ENCODE measurements at places on chromosomes 6 and 20.

- H3K4me1 ChIP-seq, result no peaks in the 10 kb centered on the region
- H3K27me3 ChIP-seq, result no peaks in the 10 kb centered on the region
- DNase-seq, result no peak
- no peak overlapping the region for H3K4me3 ChIP-seq
Measured at GRCh38 chr6:56270812-56271441, 23.5 kb upstream of the COL21A1 start.

- H3K4me3 ChIP-seq, result no peak overlapping the region
- peaks cover 63% of the 10 kb centered on the region for H3K27me3 ChIP-seq
- no peaks in the 10 kb centered on the region for H3K4me1 ChIP-seq
- DNase-seq, result no peak
Measured at GRCh38 chr20:53447316-53447715, 146.3 kb downstream of the ZNF217 start.

DNA sequence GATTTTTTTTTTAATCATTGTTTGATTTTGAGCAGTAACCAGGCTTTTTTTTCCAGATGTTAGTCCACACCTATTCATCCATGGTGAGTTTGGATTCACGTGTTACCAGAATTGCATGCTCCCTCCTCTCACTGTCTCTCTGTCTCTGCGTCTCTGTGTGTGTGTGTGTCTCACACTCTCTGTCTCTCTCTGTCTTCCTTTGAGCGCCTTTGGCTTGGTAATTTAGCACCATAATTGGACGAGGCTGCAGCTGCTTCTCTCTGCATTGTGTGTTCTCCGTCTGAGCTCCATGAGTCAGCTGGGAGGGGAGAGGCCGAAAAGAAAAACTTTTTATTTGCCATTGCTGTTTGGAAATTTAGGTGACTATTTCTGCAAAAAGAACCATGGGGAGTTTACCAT lies 3.4 kb downstream of the TFAP2B start:
- no peak overlapping the region for H3K27ac ChIP-seq
- H3K4me1 ChIP-seq, result no peaks in the 10 kb centered on the region
- H3K4me3 ChIP-seq, result no peak overlapping the region

GRCh38 chr6:15017261-15017660 lies 228.6 kb upstream of the JARID2 start:
- H3K4me1 ChIP-seq, result peaks cover 9% of the 10 kb centered on the region
- no peaks in the 10 kb centered on the region for H3K36me3 ChIP-seq
- H3K27me3 ChIP-seq, result no peaks in the 10 kb centered on the region
- DNase-seq, result no peak

GRCh38 chr6:52371656-52372191 lies 9.8 kb downstream of the PAQR8 start:
- H3K27ac ChIP-seq, result no peak overlapping the region
- H3K4me1 ChIP-seq, result peaks cover 90% of the 10 kb centered on the region
- no peaks in the 10 kb centered on the region for H3K27me3 ChIP-seq
- no peak for DNase-seq

- H3K27me3 ChIP-seq, result peaks cover 11% of the 10 kb centered on the region
- H3K36me3 ChIP-seq, result no peaks in the 10 kb centered on the region
- no peak overlapping the region for H3K4me3 ChIP-seq
- H3K27ac ChIP-seq, result no peak overlapping the region
Measured at GRCh38 chr20:23147647-23147963, 61.5 kb upstream of the CD93 start.

DNA sequence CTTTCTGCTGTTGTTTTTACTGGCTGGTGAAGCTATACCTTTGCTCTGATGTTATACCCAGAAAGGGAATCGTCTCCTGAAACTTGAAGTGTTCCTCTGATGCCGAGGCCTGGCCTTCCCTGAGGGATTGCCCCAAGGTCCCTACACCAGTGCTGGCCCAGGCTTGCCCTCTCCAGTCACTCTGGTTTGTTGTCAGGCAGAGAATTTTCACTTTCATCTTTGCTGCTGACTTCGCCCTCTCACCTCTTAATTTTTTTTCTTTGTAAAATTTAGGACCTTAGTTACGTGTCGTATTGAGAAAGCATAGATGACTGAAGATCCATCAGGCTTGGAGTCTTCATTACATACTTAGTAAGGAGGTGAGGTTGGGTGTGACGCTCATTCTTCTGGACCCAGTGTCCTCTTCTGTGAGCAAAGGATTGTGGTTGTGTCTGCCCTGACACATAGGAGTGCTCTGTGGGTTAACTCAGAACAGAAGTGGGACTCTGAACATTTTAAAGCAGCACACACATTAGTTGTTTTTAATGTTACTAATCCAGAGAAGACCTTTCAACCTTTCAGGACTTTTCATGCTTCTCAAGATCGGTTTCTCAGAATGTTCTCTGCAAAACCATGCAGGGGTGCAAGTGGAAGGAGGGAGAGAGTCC lies 45.4 kb downstream of the TULP4 start:
- H3K36me3 ChIP-seq, result no peaks in the 10 kb centered on the region
- H3K4me1 ChIP-seq, result peaks cover 59% of the 10 kb centered on the region
- H3K27me3 ChIP-seq, result no peaks in the 10 kb centered on the region
- no peak for DNase-seq
- peak overlapping the region; percentile 33 for H3K27ac ChIP-seq

DNA sequence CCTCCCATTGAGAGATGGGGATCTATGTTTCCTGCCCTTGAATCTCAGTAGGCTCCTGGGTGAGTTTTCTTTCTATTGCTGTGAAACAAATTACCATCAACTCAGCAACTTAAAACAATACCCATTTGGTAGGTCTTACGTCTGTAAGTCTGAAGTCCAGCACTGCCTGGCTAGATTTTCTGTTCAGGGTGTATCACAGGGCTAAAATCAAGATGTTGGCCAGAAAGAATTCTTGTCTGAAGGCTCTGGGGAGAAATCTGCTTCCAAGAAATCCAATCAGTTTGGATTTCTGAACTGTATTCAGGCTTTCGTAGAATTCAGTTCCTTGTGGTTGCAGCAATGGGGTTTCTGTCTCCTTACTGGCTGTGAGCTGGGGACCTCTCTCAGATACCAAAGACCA lies 99.6 kb upstream of the SLC24A3 start:
- H3K27ac ChIP-seq, result no peak overlapping the region
- no peaks in the 10 kb centered on the region for H3K27me3 ChIP-seq
- no peaks in the 10 kb centered on the region for H3K4me1 ChIP-seq
- H3K36me3 ChIP-seq, result no peaks in the 10 kb centered on the region

GRCh38 chr6:10725044-10725443 lies 2.2 kb downstream of the TMEM14C start:
- peaks cover 6% of the 10 kb centered on the region for H3K27me3 ChIP-seq
- peaks cover 54% of the 10 kb centered on the region for H3K4me1 ChIP-seq
- H3K27ac ChIP-seq, result no peak overlapping the region
- DNase-seq, result no peak

GRCh38 chr20:40673442-40673841 lies 15.6 kb downstream of the MAFB start:
- H3K4me3 ChIP-seq, result no peak overlapping the region
- H3K4me1 ChIP-seq, result no peaks in the 10 kb centered on the region
- DNase-seq, result no peak
- no peak overlapping the region for H3K27ac ChIP-seq
- H3K36me3 ChIP-seq, result no peaks in the 10 kb centered on the region

DNA sequence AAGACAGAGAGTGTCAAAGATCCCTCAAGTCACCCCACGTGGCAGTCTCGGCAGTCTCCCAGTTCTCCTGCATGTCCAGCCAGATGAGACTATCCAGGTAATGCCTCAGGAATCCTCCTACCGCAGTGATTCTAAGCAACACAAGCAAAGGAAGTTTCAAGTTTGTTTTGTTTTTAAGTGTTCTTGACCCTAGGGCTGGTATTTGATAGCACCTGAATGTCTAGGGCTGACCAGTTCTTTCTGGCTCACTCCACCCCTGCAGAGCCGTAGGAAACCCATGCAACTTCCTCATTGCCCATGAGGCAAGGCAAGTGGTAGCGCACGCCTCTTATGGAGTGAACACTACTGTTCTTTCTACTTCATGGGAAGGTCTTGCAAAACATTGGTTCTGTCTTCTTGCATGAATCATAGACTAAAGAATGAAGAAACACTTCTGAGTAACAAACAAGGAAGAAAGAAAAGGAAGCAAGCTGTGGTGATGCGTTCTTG lies 24.8 kb upstream of the FOXQ1 start:
- H3K27me3 ChIP-seq, result peaks cover 75% of the 10 kb centered on the region
- no peaks in the 10 kb centered on the region for H3K4me1 ChIP-seq
- no peak for DNase-seq

DNA sequence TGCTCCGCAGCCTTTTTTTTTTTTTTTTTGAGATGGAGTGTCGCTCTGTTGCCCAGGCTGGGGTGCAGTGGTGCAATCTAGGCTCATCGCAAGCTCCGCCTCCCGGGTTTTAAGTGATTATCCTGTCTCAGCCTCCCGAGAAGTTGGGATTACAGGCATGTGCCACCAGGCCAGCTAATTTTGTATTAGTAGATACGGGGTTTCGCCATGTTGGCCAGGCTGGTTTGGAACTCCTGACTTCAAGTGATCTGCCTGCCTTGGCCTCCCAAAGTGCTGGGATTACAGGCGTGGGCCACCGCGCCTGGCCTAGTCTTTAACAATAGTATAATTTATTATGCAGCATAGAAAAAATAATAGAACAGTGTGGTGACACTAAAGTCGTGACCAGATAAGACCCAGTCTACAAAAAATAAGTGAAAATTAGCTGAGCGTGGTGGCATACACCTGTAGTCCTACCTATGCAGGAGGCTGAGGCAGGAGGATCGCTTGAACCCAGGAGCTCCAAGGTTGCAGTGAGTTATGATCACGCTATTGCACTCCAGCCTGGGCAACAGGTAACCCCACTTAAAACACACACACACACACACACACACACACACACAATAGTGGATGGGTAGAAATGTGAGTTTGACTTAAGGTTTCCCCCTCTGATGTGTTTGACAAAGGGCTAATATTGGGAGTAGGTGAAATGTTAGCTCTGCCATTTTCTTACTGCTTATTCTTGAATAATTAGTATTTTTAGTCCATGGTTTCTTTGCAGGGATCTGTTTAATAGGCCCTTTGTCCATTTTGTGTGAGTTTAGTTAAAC lies 6.5 kb downstream of the PIM1 start:
- no peak for DNase-seq
- H3K27me3 ChIP-seq, result no peaks in the 10 kb centered on the region
- peak overlapping the region; percentile 29 for H3K27ac ChIP-seq
- peaks cover 53% of the 10 kb centered on the region for H3K4me1 ChIP-seq
- no peak overlapping the region for H3K4me3 ChIP-seq
- H3K36me3 ChIP-seq, result peaks cover 54% of the 10 kb centered on the region

DNA sequence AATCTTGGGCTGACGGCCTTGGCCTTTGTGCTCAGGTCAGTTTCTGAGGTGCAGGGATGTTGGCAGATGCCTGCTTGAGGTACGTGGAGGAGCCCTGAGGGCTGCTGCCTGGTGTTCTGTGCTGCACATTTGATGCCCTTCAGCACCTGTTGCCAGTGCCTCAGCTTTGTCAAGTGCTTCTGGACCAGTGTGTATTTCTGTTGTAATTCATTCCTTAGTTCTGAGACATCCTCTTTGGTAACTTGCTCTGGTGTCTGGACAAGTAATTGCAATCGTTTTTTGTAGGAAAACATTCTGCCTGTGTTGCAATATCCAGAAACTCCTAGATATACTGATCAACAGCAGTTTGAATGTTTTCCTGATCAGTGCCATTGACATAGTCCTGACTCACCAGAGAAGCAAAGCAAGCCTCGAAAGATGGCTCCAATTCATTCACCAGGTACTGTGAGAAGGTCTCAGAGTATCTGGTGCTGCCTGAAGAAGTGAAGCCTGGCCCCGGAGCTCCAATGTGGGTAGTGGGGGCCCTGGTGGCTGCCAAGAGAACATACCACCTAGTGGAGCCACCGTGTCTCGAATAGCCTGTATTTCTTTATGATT lies 26.7 kb downstream of the ZNF337 start:
- no peak overlapping the region for H3K4me3 ChIP-seq
- no peak for DNase-seq
- H3K27me3 ChIP-seq, result no peaks in the 10 kb centered on the region
- H3K4me1 ChIP-seq, result no peaks in the 10 kb centered on the region
- H3K27ac ChIP-seq, result no peak overlapping the region

- H3K4me1 ChIP-seq, result peaks cover 6% of the 10 kb centered on the region
- no peak for DNase-seq
- H3K4me3 ChIP-seq, result peak within 1 kb of the TSS; percentile 19
- peaks cover 76% of the 10 kb centered on the region for H3K27me3 ChIP-seq
Measured at GRCh38 chr20:6122873-6123648, at the start of gene FERMT1. TSS of gene FERMT1 (minus strand) at chr20:6123030. CDS start at chr20:6119554, 3,476 bp downstream.

- no peaks in the 10 kb centered on the region for H3K4me1 ChIP-seq
- H3K36me3 ChIP-seq, result no peaks in the 10 kb centered on the region
- H3K27me3 ChIP-seq, result peaks cover 64% of the 10 kb centered on the region
Measured at GRCh38 chr6:40953486-40953885, 85.5 kb downstream of the UNC5CL start.

- peaks cover 58% of the 10 kb centered on the region for H3K27me3 ChIP-seq
- no peak overlapping the region for H3K27ac ChIP-seq
- peaks cover 1% of the 10 kb centered on the region for H3K36me3 ChIP-seq
Measured at GRCh38 chr6:106749609-106750008, 120.2 kb downstream of the QRSL1 start.

- H3K36me3 ChIP-seq, result peaks cover 17% of the 10 kb centered on the region
- no peak overlapping the region for H3K4me3 ChIP-seq
- peaks cover 16% of the 10 kb centered on the region for H3K4me1 ChIP-seq
- peak overlapping the region; percentile 3 for H3K27ac ChIP-seq
- H3K27me3 ChIP-seq, result no peaks in the 10 kb centered on the region
Measured at GRCh38 chr20:35263532-35264341, 14.2 kb downstream of the MMP24OS start.

- peaks cover 61% of the 10 kb centered on the region for H3K36me3 ChIP-seq
- no peaks in the 10 kb centered on the region for H3K4me1 ChIP-seq
- H3K4me3 ChIP-seq, result no peak overlapping the region
- DNase-seq, result no peak
- no peaks in the 10 kb centered on the region for H3K27me3 ChIP-seq
Measured at GRCh38 chr20:47235111-47235510, 121.4 kb downstream of the ZMYND8 start.

DNA sequence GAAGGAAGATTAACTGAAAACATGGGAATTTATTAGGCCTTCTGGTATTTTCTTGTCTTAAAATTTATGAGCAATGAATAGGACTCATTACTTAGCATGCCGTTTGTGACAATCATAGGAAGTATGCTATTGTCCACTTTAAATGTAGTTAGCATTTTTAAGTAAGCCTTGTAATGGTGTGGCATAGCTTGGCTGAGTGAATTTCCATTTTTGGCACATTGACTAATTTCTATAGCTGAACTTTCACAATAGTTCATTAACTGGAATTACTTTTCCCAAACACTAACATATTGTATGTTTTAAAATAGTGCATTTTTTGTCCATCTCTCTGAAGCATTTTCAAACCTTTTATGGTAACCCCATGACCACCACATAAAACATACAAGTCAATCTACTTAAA lies 15.7 kb downstream of the RSPO3 start:
- H3K27me3 ChIP-seq, result peaks cover 31% of the 10 kb centered on the region
- DNase-seq, result no peak
- H3K4me3 ChIP-seq, result no peak overlapping the region
- H3K4me1 ChIP-seq, result no peaks in the 10 kb centered on the region
- no peak overlapping the region for H3K27ac ChIP-seq

DNA sequence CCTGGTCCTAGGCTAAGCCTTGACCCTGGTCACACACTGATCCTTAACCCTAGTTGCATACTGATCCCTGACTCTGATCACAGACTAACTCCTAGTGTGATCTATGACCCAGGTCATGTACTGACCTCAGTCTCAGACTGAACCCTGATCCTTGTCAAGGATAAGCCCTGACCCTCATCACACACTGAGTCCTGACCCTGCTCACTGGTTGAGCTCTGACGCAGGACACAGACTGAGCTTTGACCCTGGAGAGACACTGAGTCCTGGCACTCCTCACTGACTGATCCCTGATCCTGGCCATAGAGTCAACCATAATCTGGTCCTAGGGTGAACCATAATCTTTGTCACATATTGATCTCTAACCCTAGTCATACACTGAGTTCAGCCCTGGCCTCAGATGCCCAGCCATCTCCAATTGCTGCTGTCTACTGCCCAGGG lies 37.9 kb downstream of the KCNB1 start:
- H3K27ac ChIP-seq, result no peak overlapping the region
- peaks cover 80% of the 10 kb centered on the region for H3K27me3 ChIP-seq
- no peaks in the 10 kb centered on the region for H3K4me1 ChIP-seq
- no peak overlapping the region for H3K4me3 ChIP-seq
- DNase-seq, result no peak
